ENCODE measurements at places on chromosomes 2 and 18.

DNA sequence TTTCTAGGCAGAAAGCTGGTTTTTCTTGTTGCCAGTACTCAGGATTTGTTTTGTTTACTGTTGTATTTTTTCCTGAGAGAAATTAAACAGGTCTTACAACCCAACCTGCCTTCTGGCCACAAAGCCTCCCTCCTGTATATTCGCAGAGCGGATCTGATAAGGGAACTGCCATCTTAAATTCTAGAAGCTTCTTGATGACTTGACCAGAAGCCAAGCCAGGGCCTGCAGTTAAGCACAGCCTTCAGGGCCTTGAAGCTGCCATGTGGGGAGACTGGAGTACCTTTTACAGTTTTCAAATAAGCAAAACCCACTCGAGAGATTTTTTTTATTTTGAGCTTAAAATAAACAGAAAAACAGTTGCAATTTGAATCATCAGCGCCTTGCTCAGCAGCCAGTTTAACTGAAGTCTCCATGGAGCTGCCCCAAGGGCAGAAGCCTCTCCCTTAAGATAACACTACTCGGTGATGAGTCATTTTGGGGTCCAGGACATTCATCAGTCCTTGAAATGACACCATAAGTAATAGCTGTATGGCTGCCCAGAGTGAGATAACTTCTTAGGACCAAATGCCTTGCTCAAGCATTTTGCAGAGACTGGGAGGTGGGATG, 51.5 kb upstream of the PHLPP1 start:
- no peak for DNase-seq

- DNase-seq: no peak
These were observed 128.1 kb upstream of the NPAS2 start for GRCh38 chr2:100691846-100692245.

DNA sequence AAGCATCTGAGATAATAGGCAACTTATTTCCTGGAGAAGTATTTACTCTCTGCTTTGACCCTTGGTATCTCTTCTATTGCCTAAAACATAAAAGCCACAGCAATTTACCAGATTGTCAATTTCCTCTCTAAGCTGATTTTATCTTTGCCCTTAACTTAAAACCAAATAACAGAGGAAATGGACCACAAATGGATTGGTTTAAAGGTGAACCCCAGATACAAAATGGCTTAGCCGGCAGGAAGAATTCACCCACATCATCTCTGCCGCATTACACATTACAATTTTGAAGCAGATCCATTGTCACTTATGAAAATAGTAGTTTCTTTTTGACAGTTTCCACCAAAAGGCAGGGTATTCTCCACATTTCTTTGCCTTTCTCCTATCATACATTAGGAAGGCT, 585.8 kb upstream of the CHAC2 start:
- no peak for DNase-seq

DNA sequence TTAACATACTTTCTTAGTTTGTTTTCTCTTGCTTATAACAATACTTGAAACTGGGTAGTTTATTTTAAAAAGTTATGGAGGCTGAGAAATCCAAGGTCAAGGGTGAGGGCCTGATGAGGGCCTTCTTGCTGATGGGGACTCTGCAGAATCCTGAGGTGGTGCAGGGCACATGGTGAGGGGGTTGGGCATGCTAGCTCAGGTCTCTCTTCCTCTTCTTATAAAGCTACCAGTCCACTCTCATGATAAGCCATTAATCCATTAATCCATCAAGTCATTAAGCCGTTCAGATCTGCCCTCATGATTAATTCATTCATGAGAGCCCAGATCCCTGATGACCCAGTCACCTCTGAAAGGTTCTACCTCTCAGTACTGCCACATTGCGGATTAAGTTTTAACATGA, 21.4 kb downstream of the ALMS1 start:
- DNase-seq: no peak

DNA sequence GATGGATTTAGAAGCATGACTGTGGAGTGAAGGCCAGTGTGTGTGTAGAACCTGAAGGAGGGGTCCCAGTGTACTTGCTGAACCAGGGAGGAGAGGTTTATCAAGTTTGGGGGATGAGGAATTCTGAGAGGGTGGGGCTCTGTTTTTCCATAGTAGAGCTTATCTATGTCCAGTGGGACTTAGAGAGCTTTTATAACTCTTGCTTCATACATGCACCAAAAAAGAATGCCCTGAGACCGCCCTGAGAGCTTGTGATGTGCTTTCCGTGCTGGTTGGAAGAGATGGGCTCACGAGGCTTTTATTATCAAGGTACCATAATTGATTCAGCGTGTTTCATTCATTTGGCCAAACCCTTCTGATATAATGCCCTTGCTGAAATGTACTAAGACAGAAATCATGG, 100.2 kb downstream of the MTCL1 start:
- no peak for DNase-seq

DNA sequence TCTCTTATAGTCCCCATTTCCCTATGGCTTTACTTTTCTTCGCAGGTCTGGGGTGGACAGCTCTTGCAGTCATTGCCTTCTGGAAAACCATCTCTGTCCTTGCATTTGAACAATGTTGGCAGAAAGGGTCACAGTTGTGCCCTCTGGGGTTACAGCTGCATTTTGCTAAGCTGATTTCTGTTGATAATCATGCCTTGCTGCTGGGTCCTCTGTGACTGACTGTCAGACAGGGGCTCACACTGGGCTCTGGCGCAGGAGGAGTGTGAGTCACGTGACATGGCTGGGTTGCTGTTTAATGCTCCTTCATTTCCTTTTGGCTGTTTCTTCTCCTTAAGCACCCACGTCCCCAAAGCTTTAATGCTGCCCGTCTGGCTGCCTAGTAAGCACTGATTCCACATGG, 196.6 kb upstream of the LHCGR start:
- DNase-seq: no peak

- DNase-seq: no peak
These were observed 2.8 kb downstream of the WDR54 start for GRCh38 chr2:74424139-74424992.

DNA sequence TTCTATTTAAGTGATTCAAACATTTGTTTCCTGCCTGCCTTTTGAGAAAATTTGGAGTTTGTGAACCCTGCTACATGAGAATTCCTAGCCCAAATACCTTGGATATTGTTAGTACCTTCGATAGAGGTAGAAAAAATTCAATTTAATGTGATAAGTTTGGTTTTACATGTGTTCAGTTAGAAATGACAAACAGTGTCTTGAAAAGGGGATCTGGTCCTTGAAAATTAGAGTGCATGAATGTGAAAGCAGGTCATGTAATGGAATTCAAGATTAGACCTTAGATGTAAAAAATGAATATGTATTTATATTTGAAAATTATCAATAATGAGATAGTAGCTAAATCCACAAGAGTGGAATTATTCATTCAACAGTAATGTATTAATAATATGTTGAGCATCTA, 70.5 kb downstream of the PIK3C3 start:
- DNase-seq: no peak

DNA sequence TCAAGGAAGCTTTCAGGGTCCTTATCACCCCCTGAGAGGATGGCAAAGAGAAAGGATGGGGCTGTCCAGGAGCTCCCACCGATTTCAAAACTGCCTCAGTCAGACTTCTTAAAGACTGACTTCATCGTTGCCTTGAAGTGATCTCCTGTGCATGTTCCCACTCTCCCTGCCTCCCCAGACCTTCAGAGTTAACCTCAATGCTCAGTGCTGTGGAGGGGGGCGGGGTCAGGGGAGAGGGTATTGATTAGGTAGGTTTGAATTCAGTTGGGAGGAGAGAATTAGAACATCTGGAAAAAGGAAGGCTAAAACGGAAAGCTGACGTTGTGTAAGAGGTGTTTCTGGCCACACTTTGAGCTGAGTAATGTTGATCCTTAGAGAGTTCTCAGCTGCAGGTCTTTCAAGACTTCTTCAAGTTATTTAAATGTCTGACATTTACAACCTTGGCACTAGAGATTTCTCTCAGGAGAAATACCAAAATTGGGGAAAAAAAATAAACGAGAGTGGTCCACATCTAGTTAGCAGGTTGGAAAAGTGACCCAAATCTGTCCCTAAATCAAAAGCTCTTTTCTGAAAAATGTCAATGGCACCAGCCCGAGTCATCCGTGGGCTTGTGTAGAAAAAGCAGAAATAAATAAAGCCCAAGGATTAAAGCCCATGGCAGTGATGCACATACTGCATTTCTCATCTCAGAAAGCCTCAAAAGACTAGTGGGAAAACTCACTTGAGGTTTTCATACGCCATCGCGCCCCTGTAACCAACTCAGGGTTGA, 134.7 kb upstream of the EPAS1 start:
- DNase-seq: no peak
